HTR-8/SVneo (cell line): ENCODE measurements at places on chromosomes 4 and X.

DNA sequence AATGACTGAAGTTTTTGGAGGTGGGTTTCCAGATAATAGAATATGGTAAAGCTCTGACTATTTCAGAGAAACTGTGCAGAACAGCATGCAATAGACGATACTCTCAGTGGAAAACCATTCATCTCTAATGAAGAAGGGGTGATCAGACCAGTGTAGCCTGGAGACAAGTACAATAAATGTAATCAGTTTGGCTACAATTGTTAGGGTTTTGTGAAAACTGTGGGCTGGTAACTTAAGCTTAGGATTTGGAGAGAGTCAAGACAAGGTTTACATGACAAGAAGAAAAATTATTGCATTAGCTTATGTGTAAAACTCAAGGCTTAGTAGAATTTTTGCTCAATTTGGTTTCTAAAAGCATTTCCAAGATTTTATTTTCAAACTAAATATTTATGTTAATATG, 241.5 kb upstream of the ANKRD50 start:
- no peak for DNase-seq

DNA sequence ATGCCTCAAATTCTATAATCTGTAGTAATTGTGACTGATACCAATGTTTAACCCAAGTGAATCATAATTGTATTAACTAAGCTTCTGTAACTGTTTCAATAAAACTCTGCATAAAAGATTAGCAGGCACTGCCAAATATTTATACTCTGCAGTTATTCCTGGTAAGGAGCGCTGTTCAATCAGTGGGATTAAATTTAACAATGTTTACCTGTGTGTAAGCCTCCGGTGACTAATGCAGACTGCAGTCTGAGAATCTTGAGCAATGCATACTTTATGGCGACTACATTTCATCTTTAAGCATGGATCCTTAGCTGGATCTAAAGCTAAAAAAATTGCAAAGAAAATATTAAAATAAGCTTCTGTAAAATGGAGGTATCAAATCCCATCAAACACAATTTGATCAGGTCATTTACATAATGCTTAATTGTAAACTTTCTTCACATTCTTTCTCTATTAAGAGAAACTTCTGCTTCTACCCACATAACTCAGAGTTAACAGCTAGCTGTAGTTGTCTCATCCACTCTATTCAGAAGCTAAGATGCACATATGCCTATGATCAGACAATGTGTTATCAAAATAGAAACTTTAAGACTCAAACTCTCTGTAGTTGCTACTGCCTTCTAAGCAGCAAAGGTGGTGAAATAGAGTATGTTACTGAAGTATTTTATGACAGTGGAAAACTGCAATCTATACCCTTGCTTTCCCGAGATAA, 234.0 kb downstream of the SPOCK3 start:
- peak; percentile 10 for DNase-seq

- no peak for DNase-seq
Observed at GRCh38 chrX:129600981-129601424, 53.8 kb downstream of the APLN start.

GRCh38 chrX:36957425-36958328, 50.5 kb upstream of the FAM47C start:
- DNase-seq: peak; percentile 5

DNA sequence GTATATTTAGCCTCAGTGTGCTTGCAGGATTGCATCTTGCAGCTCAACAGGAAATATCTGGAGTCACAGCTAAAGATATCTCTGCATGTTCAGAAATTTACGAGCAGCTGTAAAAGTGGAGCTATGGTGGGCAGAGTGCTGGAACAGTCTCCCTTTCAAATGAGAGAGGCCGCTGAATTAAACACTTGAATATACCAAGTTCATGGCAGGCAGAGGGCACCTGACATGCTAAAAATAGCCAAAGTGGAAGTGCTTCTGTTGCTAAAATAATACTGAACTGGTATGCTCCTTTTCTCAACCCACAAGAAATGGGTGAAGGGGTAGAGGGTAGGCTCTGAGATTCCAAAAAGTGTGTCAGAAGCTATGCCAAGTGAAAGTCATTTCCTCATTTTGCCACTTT, 98.1 kb downstream of the MGST2 start:
- DNase-seq: no peak

DNA sequence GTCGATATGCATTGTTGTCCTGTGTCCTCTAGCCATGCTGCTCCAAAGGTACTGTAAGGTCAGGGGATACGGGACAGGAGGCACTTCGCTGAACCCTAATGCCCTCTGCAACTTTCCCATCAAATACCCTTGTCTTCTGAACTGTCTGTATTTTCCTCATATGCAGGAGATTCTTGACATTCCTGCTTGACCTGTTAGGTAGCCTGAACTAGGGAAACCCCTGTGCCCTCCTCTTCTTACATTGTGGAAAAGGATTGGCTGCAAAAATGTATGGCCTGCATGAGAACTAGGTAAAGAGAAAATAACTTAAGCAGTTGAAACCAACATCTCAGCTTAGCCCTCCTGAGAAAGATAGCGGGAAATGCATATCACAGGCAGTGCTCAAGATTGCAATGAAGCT, 11.4 kb downstream of the RTL8B start:
- no peak for DNase-seq
